Transverse colon (tissue), 4 donors: ENCODE measurements at places on chromosomes 5 and 9.

DNA sequence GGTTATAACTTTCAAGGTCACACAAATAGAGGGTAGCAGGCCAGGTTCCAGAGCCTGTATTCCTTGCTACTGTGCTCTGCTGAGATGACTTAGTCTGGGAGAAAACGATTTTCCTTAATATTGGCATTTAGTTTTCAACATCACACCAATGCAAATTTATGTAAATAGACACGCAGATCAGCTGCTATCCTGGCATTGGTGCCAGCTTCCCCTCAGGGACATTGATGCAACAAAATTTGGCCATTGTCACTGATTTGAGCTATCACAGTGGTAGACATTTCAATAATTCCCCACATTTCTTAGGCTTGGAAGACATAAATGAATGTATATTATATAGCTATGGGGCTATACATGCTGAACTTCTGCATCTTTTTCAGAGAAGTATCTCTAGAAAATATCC, 71.6 kb upstream of the ASTN2 start:
- no peak for DNase-seq

DNA sequence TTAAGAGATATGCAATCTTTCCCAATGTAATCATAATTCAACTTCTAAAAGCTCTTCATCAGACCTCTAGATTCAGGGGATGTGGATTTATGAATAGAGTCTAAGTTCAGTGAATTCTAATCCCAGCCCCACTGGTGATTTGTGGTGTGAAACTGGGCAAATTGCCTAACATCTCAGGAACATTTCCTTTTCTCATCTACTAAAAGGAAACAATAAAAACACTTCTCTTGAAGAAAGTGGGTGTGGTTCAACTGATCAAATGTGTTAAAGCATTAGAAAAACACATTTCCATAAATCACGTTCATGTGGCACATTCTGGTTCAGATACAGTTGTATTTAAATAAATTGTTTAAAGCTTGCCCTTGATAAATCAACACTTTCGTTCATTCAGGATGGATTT, 631.7 kb upstream of the CDH6 start:
- DNase-seq, result no peak

DNA sequence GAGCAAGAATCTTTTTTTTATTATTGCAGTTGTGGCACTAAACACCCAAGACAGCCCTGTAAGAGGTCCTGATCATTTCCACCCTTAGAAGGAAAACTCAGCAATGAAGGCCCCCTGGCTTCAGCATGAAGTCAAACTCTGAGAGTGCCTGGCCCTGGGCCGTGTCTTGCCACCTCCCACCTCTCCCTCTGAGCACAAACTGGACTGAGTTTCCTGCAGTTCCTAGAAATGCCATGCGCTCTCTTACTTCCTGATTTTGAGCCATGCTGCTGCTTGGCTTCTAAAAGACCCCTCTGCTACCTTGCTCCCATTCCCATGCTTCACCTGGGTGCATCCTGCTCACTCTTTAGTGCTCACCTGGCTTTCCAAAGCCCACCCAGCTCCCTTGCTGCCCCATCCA, 140.4 kb upstream of the KLF9 start:
- no peak for DNase-seq

DNA sequence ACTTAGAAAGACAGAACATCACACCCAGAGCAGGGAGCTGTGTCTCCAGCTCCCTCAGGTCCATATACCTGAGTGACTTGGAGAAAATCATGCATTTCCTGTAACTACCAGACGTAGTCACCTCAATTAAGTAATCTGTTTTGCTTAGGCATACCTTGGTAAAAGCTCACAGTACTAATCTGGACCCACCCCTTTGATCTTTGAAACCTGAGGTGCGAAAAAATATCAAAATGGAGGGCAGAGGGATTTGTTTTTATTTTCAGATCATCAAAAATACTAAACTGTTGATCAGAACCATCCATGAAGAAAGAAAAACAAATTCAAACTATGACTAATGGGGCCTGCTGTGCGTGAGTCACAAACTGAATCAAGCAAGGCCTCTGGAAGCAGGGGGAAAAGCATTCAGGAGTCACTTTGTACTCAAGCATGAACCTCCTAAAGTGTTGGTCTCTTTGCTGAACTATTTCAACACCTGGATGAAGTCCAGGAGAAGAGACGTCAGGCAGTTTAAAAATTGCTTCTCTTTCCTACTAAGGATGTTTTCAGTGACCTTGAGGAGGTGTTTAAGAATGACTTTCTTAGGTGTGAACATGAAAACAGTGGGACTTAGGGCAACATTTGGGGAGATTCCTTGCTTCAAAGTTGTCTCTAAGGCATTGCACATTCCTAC, 76.3 kb downstream of the MUSK start:
- no peak for DNase-seq

DNA sequence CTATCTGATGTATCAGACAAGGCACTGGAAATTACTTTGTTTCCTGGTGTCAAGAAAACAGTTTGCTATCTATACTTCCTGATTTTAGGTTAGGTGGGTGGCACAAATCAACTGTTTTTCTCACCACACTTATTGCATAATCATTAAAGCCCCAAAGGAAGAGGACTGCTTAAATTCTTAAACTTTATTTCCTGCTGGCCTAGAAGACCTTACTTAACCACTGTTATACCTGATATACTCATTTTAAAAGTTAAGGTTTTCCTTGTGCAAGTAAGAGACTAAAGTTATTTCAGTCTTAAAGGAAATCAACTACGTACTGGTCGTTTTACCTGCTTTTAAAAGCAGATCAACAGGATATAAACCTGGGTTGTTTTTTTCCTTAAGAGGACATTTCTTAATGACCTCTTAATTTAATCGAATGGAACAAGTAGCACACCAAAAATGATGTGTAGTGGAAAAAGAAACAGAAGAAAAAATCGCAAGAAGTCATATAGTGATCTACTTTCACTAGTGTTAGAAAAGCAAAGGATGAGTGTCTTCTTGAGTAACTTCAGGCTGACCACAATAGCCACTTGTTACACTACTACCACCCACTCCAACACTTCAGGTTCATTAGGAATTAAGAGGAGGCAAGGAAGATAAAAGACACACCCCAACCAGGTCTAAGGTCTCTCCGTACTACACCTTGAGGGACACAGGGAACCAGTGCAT, 974 bp downstream of the CLINT1 start:
- no peak for DNase-seq

DNA sequence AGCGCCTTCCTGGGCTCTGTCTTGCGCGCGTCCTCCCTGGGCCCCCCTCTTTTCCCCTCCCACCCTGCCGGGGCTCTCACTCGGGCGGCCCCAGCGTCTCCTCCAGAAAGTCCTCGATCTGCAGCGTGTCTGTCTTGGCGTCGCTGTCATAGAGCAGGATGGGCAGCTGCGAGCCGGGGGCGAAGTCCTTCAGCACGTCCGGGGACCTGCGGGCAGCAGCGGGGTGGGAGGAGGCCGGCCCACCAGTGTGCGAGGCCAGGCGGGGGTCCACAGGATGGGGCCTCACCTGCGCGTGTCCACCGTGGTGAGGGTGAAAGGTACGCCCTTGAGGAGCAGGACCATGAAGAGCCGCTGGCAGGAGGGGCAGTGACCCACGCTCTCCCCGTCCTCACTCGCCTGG, 1.0 kb downstream of the CLIC3 start:
- DNase-seq, result no peak

- no peak for DNase-seq
Observed at GRCh38 chr5:132663771-132664695, 6.1 kb downstream of the IL13 start.

DNA sequence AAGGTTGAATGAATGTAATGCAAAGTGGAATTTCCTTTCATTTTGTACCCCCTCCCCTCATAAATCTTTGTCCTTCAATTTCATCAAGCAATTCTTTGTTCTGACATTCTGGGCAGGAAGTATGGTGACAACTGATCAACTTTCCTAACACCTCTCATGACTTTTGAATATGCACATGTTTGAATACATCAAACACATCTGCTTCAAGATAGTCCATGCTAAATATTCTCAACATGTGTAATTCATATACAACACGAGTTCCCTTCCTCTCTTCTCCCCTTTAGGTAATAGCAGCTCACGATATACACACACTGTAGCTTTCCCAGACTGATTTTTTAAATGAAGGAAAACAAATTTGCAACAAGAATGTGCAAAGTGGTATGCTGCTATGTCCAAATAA, 103.6 kb upstream of the EFNA5 start:
- DNase-seq, result no peak

DNA sequence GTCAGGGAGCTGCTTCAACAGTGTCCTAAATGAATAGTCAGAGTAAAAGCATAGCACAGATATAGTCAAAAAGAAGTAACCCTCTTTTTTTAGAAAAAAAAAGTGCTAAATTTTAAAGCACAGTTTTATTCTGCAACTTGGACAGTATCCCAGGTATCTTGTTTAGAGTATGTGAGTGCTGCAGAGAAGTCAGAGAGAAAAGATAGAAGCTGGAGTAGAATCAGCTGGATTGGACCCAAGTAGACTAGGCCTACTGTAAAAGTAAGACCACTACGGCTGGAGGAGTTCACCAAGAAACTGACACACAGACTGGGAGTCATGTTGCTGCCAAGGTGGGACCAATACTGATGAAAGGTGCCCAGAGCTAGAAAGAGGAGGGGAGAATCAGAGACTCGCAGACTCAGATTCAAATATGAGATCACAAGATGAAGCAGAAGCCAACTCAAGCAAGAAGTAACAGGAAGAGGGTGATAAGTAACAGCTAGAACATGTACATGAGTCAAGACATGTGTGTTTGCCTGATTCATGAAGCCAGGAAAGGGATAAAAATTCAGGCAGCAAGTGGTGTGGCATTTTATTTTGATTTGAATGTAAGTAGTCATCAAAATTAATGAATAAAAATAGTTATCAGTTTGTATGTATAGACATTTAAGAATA, 25.6 kb upstream of the TUSC1 start:
- no peak for DNase-seq

DNA sequence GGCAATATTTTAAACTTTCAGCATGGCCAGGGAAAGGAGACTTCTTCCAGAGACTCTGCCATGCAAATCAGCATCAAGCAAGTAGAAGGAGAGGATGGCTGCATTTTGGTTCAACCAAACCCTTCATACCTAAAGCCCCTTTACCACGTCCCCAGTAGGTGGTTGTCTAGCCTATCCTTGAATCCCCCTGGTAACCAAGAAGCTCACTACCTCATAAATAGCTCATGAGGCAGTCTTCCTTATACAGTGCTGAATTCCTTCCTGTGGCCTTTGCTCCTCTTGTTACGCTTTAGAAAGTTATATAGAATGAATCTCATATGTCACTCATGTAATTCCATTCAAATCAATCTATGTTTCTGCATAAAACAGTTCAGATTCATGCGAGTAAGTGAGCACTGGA, 289.5 kb upstream of the SLC30A5 start:
- no peak for DNase-seq

GRCh38 chr9:129201289-129201688, 23.2 kb upstream of the IER5L start:
- no peak for DNase-seq

DNA sequence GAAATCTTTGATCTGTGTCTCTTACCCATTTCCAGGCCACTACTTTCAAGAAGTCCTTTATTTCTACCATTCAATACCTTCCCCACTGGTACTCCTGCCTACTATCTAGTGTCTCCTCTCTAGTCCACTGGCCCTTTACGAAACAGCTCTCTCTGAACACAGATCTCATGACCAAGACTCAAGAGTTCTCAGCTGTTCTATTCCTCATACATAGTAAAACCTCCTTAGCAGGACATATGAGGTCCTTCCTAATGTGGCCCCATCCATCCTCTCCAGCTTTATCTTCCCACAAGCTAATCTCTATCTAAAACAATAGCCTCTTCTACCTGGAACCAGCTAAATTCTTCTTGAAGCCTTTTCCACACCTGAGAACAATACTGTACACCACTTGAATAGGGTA, 2.6 kb downstream of the TEX10 start:
- no peak for DNase-seq

DNA sequence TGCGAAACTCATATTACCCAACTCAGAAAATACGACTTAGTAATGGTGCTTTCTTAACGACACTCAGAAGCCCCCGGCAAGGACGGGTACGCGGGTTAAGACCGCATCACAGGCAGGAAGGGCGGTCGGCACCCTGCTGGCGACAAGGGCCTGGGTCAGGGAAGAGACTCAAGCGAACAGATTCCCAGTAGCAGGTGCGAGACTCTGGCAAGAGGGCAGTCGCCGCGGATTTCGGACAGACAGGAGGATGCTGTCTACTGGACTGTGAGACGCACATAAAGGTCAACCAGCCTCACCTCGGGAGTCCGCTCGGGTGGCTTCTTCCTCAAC, 398 bp downstream of the RAPGEF6 start:
- DNase-seq, result peak; percentile 66

DNA sequence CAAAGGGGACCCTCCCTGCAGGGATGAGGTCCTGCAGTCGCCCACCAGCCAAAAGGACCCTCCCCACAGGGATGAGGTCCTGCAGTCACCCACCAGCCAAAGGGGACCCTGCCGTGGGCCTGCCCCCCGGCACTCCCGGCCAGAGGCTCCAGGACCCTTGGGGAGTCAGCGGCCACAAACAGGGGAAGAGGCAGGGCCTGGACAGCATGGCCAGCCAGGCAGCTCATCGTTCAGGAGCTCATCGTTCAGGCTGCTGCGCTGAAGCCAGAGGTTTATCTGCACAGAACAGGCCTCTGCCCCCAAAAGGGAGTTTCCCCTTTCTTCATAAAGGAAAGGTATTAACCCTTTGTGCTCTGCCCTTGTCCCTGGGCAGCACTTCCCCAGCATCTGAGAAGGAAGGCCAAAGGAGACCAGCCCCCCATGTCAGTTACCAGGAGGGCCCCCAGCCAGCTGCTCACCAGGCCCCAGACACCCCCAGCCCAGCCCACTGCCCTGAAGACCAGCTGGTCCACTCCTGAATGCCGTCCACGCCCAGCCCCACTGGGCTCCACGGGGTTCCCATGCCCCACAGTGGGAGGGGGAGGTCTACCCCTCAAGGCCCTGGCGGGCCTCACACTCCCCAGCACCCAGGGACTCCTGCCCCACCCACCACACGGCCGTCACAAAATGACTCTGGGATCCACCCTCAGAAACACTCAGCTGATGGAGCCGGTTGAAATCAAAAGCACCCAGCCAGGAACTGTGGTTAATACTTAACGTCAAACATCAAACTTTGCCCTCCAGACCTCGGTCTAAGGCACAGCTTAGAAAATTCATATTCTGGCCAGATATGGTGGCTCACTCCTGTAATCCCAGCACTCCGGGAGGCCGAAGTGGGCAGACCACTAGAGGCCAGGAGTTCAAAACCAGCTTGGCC, 6.3 kb downstream of the SLC12A7 start:
- DNase-seq, result peak; percentile 88

GRCh38 chr9:93437996-93438395, 13.5 kb upstream of the FAM120A start:
- no peak for DNase-seq

GRCh38 chr9:19631181-19631580, 157.7 kb downstream of the SLC24A2 start:
- DNase-seq, result no peak

GRCh38 chr5:150601491-150602345, 38.7 kb upstream of the SYNPO start:
- no peak for DNase-seq

DNA sequence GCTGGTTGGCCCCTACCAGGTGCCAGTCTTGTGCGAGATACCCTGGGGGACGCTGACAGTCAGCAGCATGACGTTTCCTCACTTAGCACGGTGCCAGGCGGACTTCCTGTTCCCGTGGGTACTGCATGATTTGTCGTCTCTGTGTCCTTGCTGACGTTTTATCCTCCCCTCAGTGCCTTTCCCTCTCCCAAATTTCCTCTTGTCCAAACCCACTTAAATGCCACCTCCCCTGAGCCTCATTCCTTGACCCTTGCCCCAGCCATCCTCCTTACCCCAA, 60.6 kb upstream of the SAP30L start:
- DNase-seq, result peak; percentile 19
